ENCODE measurements at places on chromosomes 4 and X.

DNA sequence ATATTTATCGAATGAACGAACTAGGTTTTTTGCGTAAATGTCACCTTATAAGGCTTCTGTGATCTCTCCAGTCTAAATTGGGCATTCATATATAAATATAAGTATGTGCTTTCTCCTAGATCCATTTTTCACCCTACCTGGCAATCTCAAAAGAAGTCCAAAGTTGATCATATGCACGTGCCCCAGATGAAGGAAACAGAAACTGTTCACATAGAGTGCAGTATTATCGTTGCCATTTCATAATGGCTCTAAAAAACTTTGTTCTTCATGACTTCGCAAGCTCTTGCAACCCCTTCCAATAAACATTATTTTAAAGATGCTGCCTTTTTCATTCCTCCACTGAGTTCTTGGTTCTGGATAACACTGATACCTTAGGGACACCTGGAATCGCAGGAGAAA lies 708 bp downstream of the INTS12 start:
- no peak for DNase-seq

- no peak for DNase-seq
Measured at GRCh38 chrX:28998609-28999135, 411.4 kb downstream of the IL1RAPL1 start.

DNA sequence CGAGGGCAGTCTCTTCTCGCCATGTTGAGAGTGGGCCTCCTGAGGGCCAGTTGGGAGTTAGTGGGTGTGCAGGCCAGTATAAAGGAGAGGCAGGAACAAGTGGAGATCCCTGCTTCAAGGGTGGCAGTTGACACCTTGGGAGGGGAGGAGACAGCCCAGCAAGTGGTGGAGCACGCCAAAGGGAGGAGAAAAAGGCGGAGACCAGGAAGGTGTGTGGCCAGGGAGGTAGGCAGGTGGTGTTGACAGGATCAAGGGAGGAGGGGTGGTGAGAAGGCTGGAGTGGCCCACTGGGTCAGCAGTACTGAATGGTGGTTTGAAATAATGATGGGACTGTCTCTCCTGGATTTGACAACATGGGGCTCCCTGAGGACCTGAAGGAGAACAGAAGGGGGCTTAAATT lies 32.6 kb downstream of the ZNF185 start:
- no peak for DNase-seq

- no peak for DNase-seq
Measured at GRCh38 chrX:97636473-97637140, 752.9 kb downstream of the RPA4 start.

DNA sequence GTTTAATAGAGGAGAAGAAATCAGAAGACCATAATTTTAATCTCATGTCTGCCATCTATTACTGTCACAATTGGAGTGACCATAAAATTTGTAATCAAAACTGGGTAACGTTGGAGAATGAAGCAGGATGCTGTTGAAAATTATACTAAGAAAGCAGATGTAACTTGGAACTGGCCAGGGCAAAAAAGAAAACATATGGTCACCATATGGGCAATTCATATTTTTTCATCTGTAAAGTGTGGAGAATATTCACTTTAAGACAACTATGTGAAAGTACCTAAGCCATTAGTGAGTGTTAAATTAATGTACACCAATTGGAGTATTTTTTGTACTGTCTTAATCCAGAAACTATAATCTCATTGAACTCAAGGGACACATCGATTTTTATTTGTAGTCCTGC lies 1008.0 kb downstream of the GLUD2 start:
- no peak for DNase-seq

GRCh38 chr4:185211035-185211434 lies 1.6 kb downstream of the SNX25 start:
- DNase-seq: no peak

DNA sequence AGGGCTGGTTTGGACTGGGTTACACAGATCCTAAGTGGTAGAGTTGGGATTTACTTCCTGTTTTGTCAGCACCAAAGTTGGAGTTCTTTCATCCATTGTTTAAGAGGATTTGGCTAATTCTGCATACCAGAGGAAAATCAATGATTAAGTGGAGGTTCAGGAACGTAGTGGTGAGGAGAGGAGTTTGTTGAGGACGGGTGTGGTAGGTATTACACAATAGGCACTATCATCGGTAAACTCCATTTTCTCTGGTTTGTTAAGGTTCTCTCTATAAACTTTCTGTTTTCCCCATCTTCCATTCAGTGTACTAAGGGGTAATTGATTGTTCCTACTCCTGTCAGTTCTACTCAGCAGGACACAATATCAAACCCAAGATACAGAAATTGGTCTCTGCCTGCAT lies 107.5 kb upstream of the VCX2 start:
- no peak for DNase-seq

DNA sequence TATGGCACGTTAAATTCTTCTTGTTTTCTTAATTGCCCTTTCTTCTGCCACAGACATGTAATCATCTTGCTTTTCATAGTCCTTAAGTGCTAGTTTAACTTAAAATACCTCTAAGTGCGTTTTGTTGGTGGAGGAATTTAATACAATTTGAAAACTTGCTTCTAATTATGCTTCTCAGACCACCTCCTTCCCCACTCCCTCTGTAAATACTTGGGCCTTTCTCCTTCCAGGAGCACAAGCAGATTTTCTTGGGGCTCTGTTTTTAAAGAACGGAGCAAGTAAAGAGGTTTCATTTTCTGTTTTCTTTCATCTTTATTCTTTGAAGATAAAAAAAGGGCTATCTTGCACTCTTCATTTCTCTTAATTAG lies 559 bp upstream of the PCDH18 start:
- DNase-seq: no peak

GRCh38 chr4:140004549-140004895 lies 149.5 kb downstream of the MAML3 start:
- DNase-seq: peak; percentile 54

DNA sequence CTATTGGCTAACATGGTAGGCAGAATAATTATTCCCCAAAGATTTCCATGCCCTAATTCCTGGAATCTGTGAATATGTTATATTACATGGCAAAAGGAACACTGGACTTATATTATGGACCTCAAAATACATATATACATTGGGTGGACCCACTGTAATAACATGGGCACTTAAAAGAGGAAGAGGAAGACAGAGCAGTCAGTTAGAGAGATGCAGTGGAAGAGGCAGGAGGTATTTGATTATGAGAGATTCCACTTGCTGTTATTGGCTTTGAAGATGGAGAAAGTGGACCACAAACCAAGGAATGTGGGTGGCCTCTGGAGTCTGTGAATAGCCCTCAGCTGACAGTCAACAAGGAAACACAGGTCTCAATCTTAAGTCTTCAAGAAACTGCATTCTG lies 14.0 kb upstream of the ART3 start:
- DNase-seq: no peak

GRCh38 chrX:118569676-118570075 lies 74.1 kb downstream of the DOCK11 start:
- DNase-seq: no peak

GRCh38 chr4:40951026-40951425 lies 201.3 kb downstream of the NSUN7 start:
- DNase-seq: no peak

GRCh38 chr4:108954880-108955279 lies 192.0 kb upstream of the ETNPPL start:
- DNase-seq: no peak

DNA sequence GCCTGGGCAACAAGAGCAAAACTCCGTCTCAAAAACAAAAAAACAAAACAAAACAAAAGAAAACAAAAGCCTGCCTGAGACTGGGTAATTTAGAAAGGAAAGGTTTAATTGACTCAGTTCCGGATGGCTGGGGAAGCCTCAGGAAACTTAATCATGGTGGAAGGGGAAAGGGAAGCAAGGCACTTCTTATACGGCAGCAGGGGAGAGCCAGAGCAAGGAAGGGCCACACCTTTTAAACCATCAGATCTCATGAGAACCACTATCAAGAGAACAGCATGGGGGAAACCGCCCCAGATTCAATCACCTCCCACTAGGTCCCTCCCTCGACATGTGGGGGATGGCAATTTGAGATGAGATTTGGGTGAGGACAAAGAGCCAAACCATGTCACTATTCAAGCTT lies 122.2 kb downstream of the UBE2K start:
- no peak for DNase-seq

DNA sequence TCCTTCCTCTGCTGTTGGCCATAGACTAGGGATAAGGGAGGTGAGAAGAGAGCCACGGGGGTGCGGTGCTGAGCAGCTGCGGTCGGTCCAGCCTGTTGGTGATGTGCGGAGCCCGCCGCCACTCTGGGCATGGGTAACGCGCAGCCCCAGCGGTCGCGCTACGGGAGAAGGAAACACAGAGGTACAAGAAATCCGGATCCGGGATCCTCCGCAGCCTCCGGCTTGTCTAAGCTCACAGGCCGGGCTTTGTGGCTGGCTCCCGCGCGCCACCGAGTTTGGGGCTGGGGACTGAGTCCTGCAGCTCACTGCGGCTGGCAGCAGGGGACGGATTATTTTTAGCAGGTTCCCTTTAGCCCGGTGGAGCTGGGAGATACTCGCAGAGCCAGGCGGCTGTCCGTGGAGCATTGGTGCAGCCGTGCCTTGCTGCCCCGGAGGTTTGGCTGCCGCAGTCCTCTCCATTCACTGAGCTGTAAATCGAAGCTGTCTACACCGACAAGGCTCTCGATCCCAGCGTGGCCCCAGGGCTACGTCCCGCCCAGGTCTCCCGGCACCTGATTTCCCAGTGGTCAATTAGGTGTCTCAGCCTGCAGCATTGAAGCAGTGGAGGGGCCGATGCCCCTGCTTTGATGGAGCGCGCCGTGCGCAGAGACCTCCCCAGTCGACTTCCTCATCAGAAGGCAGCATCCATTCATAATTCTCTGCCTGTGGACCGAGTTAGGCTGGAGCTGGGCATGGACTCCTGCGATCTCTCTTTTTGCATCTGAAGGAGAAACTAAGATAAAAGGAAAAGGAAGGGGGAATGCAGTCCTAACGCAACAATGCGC lies 81.9 kb upstream of the SCML1 start:
- DNase-seq: peak; percentile 1

DNA sequence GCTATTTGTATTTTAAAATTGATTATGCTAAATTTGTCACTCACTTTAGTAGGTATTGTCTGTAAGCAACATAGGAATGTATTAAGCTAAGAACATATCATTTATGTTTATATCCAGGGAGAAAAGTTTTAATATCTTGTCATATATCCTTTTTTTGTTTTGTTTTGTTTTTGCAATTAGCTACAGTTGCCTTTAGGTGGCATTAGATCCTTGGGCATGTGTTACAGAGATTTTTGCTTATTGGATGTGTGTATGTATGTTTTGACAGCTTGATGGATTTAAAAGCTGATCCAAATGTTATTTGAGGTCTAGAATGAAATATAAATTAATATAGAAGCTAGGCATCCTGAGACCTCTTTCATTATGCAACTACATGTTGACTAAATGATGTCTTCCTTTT lies 36.1 kb upstream of the OTUD4 start:
- DNase-seq: no peak

DNA sequence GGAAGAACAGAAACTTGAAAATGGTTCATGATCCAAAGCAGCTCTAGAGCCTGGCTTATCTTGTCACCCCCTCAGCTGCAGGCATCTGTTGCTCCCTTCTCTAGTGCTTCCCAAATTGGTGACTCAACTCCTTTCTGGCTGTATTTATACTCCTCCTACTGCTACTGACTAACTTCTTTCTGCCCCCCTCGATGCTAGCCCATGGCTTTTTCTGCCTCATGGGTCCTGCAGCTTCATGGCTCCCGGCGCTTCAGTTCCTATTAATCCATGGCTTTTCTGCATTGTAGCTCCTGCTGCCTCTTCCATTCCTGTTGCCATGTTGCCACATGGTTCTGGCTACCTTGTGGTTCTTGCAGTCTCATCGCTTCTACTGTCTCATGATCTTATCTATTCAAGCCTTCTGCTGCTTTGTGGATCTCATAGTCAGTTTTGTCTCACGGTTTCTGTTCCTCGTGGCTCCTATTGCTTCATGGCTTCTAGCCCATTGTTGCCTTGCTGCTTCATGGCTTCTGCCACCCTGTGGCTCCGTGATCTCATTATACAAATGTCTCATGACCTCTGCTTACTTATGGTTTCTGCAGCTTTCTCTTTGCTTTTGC lies 48.1 kb downstream of the SMC1A start:
- DNase-seq: no peak

DNA sequence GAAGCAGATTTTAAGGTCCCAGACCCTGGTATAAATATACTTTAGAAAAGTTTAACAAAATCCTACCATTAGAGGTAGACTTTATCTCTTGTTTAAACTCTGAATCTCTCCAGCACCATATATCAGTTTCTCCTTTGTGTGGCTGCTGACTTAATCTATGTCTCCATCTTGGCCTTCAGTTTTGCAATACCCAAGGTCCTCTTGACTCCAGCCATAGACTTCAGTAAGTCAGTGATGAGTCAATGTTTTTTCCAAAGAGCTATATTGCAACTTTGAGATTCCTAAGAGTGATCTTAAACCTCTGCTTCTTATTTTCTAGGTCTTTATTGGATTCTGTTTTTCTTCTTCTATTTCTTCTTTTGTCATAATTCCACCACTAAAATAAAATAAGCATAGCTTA lies 50.8 kb upstream of the ADGRL3 start:
- DNase-seq: no peak
